M059J (cell line): ENCODE measurements at places on chromosomes 6 and 20. TPM values are rescaled to one million over a fixed set of nuclear protein-coding genes. Genes with fewer than 3 reads are reported as not detected.

DNA sequence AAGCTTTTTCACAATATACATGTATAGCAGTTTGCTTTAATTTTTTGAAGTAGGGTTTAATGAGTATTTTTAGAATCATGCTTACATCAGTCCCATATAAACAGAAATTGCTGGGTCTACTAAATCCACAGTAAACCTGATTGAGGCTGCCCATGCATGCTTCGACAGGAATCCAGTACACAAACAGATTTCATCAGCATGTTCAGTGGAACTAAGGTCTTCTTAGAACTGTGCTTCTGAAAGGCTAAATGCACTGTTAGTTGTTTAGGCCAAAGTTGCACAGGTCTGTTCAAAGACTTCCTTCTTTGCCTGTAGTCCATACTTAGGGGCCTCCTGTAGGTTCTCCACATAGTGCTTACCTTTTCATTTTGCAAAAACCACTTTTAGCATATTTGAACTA is 42.5 kb upstream of the THBS2 start:
- DNase-seq: no peak

DNA sequence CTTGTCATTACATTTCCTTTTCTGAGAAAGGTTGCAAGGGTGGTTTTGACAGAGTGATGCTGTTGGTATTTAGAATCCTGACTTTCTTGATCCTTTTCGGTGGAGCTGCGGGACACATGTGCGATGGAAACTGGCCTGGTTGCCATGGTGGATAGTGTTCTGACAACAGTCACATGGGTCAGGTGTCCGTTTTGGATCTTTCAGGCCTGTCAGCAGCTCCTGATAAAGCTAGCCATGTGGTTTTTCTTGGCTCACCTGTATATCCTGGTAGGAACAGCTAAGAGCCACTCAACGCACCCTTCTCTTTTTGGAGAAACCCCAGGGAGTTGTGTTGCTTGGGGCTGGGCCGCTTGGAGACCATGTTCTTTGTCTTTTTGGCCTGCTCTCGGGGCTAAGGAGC is 177.4 kb downstream of the MTFR2 start:
- no peak for DNase-seq

- DNase-seq: peak; percentile 94
Measured at GRCh38 chr6:132132422-132132821, 181.2 kb upstream of the CCN2 start.

GRCh38 chr6:70289299-70289698 is 13.6 kb downstream of the COL9A1 start:
- no peak for DNase-seq

- DNase-seq: no peak
Measured at GRCh38 chr20:56664796-56665195, 35.7 kb downstream of the TFAP2C start.

DNA sequence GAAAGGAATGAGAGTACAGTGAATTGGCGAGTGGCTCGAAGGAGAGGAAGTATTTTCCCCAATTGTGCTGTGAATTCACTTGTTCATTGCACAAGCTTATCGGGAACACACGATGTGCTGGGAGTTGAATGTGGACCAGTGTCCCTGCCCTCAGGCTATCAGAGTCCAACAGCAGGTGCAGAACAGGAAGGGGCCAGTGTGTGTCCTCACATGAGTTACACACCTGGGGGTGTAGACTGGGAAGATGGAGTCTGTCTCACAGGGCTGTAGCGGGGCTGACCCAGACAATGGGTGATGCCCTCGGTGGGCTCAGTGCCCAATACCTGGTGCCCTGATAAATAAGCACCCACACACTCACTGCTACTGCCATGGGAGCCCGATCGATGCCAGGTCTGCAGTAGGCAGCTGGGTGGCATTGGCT is 14.4 kb downstream of the DUSP22 start:
- DNase-seq: no peak

GRCh38 chr6:11044712-11045167 is 635 bp upstream of the ELOVL2 start:
- DNase-seq: no peak

THBS2 gene
- 109 and 164 TPM in 2 replicates for total RNA-seq

GRCh38 chr6:2876210-2877056 is 26.7 kb downstream of the SERPINB9 start:
- DNase-seq: peak; percentile 99

DNA sequence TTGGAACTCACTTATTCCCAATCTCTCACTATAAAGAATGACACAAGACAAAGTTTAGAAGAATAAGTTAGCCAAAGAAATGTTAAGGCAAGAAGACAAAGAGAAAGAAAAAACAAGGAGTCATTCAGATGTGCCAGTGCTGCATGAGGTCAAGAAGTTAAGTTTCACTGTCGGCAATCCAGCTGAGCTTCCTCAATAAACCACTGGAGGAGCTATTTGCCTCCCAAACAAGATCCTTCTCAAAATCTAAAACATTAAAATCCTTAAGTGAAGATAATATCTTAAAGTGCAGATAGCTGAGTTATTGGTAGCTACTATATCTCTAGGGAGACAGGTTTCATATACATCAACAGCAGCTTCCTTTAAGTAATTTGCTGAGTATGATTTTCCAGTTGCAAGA is 512.3 kb downstream of the HDGFL1 start:
- no peak for DNase-seq

GRCh38 chr20:32088759-32089158 is 20.8 kb upstream of the TM9SF4 start:
- DNase-seq: no peak

SLC16A10 gene
- 1.7 and 2.1 TPM in 2 replicates for total RNA-seq

RFX6 gene
- total RNA-seq: not detected in 2 replicates

- peak; percentile 91 for DNase-seq
Measured at GRCh38 chr20:1761116-1761515, 103.5 kb upstream of the SIRPG start.

TFAP2D gene
- not detected in 2 replicates for total RNA-seq

GRCh38 chr6:34928220-34928619 is 39.2 kb downstream of the ANKS1A start:
- DNase-seq: no peak

PKHD1 gene
- 0.02 TPM in 1 of 2 replicates, not detected in the other for total RNA-seq

TMEM200A gene
- total RNA-seq: 33.1 and 38.3 TPM in 2 replicates

DNA sequence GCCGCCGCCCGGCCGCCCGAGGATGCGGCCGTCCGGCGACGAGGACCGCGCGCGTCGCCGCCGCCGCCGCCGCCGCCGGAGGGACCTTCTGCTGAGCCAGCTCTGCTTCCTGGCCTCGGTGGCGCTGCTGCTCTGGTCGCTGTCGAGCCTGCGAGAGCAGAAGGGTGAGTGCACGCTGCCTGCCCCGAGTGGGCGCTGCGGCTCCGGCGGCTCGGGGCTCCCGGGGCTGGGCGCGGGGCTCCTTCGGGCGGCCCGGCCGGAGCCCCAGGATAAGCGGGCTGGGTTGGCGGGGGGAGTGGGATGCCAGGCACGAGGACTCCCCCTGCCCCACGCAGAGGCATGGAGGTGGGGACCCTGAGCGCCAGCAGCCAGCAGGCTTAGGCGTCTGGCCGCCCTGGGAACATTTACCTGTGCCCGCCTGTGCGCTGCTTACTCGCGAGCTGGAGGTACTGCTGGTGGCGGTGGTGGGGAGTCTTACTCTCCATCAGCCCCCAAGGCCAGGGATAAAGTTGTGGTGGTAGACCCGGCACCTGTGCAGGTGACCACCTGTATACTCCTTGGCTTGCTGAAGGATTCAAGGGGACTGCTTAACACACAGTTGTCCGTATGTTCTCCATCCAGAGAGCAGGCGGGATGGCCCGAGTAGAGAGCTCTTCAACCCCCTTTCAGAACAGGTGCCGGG is 520 bp downstream of the SLC24A3 start:
- DNase-seq: peak; percentile 67

DNA sequence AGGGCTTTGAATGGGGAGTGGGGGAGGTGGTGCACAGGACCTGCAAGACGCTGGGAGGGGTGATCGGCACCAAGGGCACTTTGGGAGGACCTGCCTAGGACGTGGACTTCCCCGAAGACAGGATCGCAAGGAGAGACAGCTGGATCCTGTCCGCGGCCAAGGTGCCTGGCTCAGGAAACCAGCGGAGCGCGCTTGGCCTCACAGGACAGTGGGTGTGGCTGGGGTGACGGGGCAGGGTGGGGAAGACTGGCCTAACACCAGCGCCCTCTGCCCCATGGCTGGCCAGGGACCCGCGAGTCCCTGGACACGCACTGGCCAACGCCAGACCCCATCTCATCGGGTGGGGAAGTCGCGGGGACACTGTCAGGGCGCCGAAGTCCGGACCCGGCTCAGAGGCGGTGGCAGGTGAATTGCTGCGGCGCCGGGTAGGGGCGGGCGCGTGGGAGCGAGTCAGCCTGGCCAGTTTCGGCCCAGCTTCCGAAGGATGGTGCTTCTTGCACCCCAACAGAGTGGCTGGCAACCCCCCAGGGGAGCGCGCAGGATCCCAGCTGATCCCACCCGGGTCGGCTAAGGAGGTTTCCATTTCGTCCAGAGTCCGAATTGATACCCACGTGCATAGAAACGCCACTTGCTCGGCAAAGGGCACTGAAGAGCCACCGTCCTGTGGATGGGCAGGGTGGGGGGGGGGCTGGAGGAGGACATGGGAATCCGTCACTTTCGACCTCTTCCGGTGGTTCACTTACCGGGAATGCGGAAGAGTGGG is 785 bp upstream of the THBD start:
- peak; percentile 79 for DNase-seq

SYNDIG1 gene
- total RNA-seq: not detected in 2 replicates

GRCh38 chr20:23926944-23927872 is 47.7 kb upstream of the CST5 start:
- DNase-seq: no peak

DNA sequence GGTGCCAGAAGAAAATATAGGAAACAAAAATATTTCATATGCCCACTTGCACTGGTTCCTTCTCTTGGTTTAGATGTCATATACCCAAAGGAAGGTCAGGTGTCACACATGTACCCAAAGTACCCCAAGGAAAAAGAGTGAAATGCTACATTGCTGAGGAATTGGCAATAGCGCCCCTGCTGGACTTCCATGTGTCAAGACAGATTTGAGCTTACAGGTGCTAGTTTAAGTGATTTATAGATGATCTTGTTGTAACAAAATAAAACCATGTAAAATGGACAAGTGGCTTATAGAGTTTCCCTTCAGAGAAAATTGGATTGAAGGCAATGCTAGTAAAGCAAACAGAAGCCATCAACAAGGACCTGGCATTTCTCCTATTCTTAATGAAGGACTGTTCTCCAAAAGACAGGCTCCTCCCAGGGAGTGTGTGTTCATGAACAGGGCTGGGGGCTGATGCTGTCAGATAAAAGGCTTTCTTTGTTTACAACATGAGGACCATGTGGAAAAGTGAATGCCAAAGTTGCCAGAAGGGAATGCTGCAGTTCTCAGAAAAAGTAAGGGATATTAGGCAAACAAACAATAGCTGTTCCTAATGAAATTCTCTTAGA is 64.3 kb upstream of the PAK5 start:
- DNase-seq: peak; percentile 20

NKX2-4 gene
- total RNA-seq: 0.86 and 1.2 TPM in 2 replicates

DNA sequence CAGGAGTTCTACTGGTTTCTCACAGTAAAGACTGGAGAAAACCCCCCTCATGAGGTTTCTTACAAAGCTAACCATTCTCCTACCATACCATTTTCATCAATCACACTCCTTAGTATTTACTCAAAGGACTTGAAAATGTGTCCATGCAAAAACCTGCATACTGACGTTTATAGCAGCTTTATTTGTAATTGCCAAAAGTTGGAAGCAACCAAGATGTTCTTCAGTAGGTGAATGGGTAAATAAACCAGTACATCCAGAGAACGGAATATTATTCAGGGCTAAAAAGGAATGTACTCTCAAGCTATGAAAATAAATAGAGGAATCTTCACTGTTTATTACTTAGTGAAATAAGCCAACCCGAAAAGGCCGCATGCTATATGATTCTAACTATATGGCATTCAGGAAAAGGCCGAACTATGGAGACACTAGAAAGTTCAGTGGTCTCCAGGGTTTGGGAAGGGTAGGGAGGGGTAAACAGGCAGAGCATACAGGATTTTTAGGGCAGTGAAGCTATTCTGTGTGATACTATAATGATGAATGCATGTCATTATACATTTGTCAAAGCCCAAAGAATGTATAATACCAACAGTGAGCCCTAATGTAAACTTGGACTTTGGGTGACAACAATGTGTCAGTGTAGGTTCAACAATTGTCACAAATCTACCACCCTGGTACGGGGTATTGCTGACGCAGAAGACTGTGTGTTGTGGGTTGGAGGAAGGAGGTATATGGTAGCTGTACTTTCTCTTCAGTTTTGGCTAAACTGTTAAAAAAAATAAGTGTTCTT is 50.6 kb downstream of the SNX5 start:
- DNase-seq: no peak

DNA sequence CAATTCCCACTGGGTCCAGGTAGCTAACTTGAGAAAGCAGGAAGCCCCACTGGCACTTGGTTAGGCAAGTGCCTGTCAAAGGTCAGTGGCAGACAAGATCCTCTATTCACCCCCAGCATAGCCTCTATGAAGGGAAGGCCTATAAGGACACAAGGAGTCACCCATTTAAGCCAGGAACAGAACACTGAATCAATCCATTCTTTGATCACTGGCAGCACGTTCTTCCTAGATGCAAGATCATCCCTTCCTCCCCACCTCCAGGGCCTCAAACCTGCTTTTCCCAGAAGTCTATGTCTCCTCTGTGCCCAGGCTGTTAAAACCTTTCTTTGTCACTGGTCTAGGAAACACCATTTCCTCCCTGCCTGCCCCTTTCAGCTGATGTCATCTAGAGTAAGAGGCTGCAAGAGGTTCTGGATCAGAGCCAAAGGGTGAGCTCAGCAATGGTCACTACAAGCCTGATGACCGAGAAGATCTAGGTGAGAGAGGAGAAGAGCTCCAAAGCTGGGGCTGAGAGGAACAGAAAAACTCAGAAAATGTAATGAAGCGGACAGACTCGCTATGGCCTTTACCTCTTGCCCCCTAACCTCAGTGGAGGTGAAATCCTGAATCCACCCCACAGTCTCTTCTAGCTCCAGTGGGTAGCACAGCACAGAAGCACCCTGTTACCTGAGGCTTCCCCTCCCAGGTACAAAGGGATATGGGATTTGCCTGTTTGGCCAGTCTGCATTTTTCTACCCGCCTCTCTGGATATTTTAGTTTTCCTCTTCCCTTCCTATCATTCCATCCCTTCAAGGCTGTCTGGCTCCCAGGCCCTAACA is 1.8 kb downstream of the GTPBP2 start:
- peak; percentile 99 for DNase-seq

- DNase-seq: no peak
Measured at GRCh38 chr20:34583544-34583943, 25.0 kb downstream of the MAP1LC3A start.

TINAG gene
- total RNA-seq: not detected in 2 replicates
